ENCODE measurements at places on chromosomes 16 and 17.

GRCh38 chr17:31559584-31560501 is 168.4 kb downstream of the RAB11FIP4 start:
- peak; percentile 37 for DNase-seq

- DNase-seq, result peak; percentile 30
Measured at GRCh38 chr16:10228779-10229178, 46.6 kb upstream of the GRIN2A start.

DNA sequence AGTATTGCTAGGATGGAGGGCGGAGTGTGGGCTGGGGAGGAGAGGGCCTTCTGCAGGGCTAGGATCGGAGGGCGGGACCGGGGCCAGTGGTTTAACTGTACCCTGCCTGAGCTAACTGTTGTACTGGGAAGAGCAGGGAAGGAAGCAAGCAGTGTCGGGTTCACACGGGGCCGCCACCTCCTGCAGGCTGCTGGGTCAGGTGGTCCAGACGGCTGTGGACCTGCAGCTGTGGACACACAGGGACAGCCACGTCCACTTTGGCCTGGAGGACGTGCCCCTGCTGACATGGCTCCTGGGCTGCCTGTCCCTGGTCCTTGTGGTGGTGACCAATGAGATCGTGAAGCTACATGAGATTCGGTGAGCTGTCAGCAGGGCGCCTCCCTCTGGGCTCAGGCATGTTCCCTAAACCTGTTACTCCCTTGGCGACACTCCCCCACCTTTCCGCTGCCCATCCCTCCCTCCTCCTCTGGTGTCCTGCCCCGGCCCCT is 16.6 kb downstream of the CASKIN2 start:
- no peak for DNase-seq

- peak; percentile 58 for DNase-seq
Measured at GRCh38 chr17:17495536-17496188, 533 bp downstream of the RASD1 start.

- DNase-seq, result no peak
Measured at GRCh38 chr16:87133966-87134627, 183.1 kb downstream of the C16orf95 start.

DNA sequence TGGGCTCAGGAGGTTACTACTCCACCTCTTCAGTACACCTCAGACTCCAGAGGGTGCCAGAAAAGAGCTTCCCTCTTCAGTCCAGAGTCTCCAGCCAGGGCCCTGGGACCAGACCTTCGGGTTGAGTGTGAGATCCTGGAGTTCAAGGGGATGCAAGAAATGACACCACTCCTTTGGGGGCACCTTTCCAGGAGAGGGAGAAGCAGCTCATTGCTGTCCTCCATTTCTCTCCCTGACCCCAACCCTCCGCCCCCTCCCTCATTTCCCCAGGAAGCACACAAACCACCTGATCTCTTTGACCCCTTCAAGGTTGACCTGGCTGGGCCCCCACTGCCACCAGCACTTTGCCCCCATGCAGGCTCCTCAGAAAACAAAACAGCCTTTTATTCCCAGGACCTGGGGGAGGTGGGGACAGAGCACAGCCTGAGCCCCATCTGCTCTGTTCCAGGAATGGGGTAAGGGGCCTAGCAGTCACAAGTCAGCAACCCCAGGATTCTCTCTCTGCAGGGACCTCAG is 21.4 kb downstream of the CDH5 start:
- no peak for DNase-seq

- DNase-seq, result no peak
Measured at GRCh38 chr16:85377388-85378144, 235.6 kb upstream of the GSE1 start.

GRCh38 chr16:50960517-50961202 is 190.4 kb downstream of the SALL1 start:
- DNase-seq, result no peak

- no peak for DNase-seq
Measured at GRCh38 chr17:6926667-6927066, 69.2 kb upstream of the ALOX12 start.

GRCh38 chr16:89841275-89841674 is 13.0 kb downstream of the SPIRE2 start:
- DNase-seq, result peak; percentile 48

DNA sequence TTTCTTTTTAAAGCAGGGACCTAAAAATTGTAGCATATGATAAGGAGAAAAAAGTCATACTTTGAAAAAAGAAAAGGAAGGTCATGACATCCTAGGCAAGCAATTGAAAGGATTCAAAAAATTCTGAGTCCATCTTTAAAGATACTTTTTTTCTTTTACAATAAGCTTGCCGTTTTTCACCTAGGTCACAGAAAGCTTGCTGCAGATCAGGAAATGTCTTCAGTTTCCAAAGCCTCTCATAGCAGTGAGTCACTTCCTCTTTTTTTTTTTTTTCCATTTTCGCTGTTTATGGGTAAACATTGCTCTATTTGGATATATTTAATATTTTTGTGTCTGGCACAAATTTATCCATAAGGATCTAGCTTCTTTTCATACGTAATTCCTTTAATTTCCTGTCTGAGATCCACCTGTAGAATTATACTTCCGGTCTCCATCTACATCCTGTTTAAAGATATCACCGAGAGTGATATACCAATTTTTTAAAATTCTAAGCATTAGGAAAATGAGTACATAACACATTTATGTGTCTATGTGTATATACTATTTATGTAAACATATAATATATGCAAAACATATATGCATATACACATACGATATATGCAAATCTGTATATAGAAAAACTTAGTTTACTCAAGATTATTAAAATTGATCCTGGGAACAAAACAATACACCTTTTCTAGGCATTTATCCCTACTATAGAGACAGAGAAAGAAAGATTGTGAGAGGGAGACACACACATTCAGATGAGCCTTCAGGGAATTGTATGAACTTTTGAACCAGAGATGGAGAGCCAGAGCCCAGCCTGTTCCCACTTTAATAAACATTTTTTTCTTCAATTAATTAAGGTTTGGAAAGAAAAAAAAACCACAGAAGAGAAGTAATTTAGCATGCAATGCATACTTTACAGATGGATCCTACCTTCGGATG is 134.4 kb downstream of the SKAP1 start:
- peak; percentile 70 for DNase-seq

DNA sequence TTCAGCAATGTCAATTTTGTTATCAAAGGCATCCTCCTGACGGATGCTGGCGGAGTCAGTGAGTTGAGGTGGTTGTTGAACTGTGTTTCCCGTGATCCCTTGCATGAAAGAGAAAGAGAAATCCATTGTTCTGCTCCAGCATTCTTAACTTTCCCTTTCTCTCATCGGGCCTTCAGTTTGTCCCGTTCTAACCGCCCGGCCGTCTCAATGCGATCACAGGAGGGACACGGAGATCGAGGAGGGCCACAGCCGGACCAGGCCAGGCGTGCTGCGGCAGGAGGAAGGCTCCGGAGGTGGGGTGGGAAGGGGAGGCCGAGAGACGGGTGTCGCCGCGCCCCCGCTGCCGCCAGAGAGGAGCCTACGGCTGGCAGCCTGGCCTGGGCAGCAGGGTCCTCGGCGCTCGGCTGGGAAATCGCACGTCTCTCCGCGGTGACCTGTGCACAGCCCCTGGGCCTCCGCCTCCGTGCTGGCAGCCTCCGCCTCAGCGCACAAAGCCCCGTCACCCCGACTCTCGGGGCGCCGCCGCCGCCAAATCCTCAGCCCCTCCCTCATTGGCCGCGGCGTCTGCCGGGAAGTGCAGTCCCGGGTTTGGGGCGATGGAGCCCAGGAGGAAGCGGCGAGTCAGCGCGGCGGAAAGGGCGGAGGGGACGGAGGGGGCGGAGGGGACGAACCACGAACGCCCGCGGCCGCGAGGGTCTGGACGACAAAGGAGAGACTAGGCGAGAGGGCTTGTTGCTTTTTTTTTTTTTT is 38.1 kb downstream of the SOST start:
- DNase-seq, result peak; percentile 79

- no peak for DNase-seq
Measured at GRCh38 chr17:79023180-79023705, 726 bp upstream of the C1QTNF1 start.

All from B cell (primary cell).